ENCODE measurements at places on chromosomes 12 and 14.

GRCh38 chr12:1801303-1801975, 18.9 kb upstream of the LRTM2 start:
- DNase-seq, result no peak

DNA sequence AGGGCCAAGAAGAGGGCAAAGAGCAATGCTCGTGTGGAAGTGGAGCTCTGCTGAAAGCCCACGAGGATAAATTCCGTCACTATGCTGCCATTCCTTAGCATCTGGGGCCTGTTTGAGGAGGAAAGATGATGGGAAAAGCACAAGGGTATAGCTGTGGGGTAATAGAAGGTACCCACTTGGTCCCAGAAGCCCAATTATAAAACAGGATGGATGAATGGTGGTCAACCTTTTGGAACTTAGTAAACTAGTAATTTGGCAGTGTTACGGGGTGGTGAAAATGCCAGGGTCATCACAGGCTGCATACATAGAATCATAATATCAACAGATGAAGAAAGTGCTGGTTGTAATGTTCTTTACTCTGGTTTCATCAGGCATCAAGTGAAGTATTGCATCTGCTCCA, at the start of gene OR10AD1:
Gene OR10AD1, minus strand, starts transcription at position 101 of the 400 bp plus-strand sequence. Its CDS starts 0 bp downstream, at position 101.
- DNase-seq, result no peak

GRCh38 chr14:84708865-84709264, 821.1 kb upstream of the FLRT2 start:
- DNase-seq, result no peak

- DNase-seq, result no peak
Measured at GRCh38 chr12:112555621-112556233, 137.0 kb downstream of the PTPN11 start.
